ENCODE measurements at places on chromosomes 11 and 22.

DNA sequence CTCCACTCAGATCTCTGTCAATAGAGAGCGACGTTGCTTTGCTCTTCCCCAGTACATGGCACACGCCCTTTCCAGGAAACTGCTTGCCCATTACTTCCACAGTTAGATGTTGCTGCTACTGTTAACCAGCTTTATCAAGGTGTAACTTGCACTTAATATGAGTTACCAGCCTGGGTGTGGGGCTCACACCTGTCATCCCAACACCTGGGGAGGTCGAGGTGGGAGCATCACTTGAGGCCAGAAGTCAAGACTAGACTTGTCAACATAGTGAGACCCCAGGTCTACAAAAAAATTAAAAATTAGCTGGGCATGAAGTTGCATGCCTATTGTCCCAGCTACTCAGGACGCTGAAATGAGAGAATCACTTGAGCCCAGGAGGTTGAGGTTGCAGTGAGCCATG lies 177.1 kb upstream of the B3GAT1 start:
- no peak for DNase-seq

- DNase-seq = no peak
Observed at GRCh38 chr11:132054822-132055221, 684.4 kb downstream of the NTM start.

DNA sequence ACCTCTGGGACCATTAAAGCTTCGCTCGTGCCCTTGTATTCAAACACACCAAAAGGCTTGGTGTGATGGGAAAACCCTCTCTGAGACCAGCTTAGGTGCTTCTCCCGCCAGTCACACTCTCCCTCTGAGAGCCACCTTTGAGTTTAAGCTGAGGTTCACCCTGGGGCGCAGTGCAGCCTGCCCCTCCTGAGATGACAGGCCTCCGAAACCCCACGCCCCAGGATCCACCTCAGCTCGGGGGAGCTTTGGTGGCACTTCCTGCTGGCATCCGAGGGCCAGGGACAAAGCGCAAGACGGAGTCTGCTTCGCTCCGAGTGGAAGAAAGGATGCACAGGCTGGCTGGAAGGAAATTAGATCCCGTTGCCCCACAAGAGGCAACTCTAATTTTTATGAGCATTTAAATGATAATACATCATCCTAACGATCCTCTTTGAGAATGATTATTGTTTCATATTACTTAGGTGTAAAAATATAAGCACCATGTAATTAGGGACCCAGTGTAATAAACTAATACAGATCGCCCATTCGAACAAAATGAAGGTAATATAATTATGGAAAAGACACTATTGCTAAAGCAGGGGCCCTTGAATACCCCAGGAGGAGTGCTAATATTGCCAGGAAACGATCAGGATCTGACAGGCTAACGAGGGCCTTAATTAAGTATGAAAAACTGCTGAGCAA lies 134.7 kb downstream of the CEP164 start:
- DNase-seq = no peak

GRCh38 chr22:46653596-46653995 lies 33.4 kb downstream of the GRAMD4 start:
- DNase-seq = no peak

GRCh38 chr11:94800414-94800813 lies 32.3 kb downstream of the AMOTL1 start:
- DNase-seq = no peak

GRCh38 chr11:73024639-73025038 lies 117.5 kb downstream of the FCHSD2 start:
- DNase-seq = no peak

DNA sequence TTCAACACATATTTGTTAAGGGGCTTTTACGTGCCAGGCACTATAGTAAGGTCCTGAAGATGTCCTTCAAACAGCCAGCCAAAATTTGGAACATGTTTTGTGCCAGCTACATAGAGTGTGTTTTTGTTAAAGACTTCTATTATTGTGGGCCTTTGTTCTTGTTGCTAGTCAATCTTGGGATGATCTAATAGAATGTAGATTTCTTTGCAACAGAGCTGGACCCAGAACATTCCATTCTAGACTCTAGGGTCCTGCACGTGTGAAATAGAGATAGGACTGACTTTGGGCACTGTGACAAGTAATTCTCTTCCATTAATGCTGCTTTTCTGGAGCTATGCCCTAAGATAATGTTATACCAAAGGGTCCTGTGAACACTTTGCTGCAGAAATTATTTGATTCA lies 16.9 kb upstream of the IPO7 start:
- DNase-seq = no peak

DNA sequence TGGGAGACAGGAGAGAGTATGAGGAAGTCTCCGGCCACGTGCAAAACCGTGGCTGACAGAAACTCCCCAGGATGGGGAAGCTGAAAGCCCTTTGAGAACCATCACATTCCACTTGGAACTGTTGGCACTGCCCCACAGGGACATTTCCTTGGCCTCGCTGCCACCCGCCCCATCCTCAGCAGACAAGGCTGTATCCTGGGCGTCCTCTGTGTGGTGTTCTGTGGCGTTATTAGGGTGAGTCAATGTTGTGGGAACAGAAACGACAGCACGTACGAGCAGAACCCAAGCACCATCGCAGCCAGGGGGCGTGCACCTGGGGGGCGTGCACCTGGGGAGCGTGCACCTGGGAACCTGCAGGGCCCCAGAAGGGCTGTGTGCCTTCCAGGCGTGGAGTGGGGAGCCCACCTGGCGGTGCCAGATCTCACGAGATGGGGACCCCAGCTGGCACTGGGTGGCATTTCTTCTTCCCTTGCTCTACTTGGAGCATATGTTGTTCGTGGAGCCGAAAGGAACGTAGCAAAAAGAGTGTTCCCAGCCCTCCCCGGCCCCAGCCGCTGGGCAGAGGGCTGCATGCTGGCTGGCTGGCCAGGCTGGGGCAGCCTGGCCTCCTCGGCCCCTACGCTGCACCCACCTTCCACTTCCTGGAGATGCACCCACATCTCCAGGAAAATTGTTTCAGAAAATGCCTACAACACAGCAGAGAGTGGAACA lies 35.4 kb downstream of the NFAM1 start:
- DNase-seq = no peak

DNA sequence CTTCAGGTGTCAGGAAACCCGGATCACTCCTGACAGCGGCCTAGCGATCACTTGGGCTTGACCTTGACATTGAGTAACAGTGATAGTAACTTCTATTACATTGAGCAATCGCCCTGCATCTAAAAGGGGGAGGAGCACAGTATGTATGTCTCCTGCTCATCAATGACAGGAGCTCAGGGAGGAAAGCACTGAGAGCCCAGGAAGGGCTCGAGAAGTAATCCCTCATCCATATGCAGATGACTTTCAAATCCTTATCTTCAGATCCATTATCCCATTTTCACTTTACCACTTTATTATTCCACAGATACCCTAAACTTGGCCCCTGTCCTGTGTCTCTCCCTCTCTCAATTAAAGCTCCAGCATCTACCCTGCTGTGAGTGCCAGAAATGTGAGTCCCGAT lies 47.8 kb downstream of the ABTB2 start:
- DNase-seq = no peak

- no peak for DNase-seq
Observed at GRCh38 chr11:45974806-45975205, 52.4 kb downstream of the LARGE2 start.

GRCh38 chr22:31210556-31211421 lies 1.3 kb upstream of the LIMK2 start:
- DNase-seq = no peak

- DNase-seq = no peak
Observed at GRCh38 chr11:47509077-47509536, 43.8 kb downstream of the CELF1 start.

GRCh38 chr22:49531368-49531791 lies 296.3 kb downstream of the BRD1 start:
- DNase-seq = no peak

DNA sequence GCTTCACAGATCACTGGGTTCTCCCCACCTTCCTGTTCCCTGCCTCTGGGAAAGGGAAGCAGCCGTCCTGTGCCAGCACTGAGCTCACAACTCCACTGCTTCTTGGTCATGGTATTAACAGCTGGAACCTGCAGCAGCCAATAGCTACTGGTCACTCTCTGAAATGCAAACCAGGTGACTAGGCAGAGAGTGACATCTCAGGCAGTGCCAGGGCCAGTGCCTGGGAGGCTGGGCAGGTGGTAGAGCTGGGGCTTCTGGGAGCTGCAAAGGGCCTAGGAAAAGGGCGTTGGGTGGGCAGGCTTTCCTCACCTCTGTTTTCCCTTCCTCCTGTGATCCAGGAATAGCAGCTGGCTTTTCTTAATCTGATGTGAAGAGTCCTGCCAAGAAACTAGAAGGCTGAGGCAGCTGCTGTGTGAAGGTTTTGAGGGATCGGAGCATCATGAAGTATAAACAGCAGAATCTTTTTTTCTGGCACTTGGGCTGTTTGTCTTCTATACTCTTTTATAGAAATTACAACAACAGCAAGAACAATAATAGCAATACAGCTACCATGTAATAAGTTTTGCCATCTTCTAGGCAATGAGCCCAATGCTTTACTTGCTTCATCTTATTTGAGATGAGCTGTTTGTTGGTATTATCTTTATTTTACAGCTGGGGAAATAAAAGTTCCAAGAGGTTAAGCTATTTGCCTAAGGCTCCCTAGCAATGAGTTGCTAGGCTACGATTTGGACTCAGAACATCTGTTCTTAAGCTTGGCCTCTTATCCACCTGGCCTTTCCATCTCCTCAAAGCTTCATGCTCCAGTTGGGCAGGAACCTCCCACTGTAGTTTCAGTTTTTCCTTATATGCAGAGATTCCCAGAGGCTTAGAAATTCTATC lies 22.0 kb upstream of the CD44 start:
- DNase-seq = no peak

DNA sequence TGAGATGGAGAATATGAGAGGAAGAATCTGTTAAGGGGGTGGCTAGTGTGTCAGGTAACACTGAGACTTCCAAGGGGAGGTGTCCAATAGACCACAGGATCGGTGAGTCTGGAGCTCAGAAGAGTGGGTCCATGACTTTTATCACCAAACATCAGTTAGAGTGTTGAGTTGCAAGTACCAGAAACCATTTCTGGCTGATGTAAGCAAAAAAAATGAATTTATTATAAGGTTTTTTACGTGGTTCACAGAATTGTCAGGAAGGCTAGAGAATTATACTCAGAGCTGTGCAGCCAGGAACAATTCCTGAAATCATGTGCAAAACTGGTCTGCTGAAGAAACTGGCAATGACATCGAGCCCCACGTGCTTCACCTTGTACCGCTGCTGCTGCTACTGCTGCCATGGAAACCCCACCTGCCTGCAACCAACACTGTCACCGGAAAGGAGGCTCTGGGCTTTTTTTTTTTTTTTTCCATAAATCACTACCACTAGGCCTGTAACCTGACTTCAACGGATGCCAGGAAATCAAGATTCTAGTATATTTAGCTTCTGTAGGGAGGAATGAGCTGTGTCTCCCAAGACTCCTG lies 16.6 kb upstream of the STK33 start:
- DNase-seq = no peak

DNA sequence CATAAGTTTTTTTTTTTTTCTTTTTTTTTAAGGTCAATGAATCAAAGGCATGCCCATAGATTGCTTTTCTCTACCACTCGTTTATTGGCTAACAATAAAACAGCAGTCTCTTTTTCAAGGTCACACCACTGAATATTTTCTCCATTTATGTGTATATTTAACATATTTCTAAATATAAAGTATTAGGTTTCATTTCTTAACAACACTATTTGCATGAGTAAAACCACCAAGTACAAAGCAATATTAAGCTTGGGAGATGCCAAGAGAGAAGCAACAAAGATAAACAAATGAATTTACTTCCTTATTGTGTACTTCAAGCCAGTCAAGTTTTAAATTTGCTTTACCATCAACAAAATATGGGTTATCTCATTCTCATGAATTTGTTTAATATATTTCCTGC lies 708.9 kb upstream of the CCDC179 start:
- no peak for DNase-seq

DNA sequence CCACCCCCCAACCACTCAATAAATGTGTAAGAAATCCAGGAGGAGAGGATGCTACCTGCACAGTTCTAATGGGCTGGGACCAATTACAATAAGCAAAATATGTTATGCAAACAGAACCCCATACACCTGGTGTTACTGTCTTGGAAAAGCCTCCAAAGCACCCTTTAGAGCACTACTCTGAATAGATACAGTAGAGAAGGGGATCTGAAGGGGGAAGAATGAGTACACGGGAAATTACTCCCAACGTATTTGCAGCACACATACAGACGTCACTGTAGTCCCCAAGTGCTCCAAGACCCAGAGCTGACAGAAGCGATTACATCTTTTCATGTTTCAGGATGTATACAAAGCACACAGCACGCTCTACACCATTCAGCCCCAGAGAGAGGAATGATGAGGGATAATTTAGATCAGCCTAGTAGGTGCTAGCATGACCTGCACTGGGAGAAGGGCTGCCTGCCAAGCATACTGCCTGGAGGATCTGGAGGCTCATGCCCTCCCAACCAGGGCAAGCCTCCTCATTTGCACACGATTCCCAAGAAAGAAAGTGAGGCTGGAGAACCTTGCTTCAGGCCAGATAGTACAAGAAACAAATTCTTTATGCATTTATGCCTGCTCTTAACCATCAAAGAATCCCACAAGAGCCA lies 63.8 kb downstream of the AMBRA1 start:
- no peak for DNase-seq

- no peak for DNase-seq
Observed at GRCh38 chr11:104046331-104046730, 9.9 kb downstream of the DDI1 start.

- DNase-seq = no peak
Observed at GRCh38 chr11:75191330-75191717, 40.4 kb downstream of the SLCO2B1 start.

GRCh38 chr11:74937696-74938475 lies 11.0 kb downstream of the XRRA1 start:
- DNase-seq = no peak

GRCh38 chr11:60810569-60810968 lies 25.4 kb downstream of the MS4A10 start:
- no peak for DNase-seq

DNA sequence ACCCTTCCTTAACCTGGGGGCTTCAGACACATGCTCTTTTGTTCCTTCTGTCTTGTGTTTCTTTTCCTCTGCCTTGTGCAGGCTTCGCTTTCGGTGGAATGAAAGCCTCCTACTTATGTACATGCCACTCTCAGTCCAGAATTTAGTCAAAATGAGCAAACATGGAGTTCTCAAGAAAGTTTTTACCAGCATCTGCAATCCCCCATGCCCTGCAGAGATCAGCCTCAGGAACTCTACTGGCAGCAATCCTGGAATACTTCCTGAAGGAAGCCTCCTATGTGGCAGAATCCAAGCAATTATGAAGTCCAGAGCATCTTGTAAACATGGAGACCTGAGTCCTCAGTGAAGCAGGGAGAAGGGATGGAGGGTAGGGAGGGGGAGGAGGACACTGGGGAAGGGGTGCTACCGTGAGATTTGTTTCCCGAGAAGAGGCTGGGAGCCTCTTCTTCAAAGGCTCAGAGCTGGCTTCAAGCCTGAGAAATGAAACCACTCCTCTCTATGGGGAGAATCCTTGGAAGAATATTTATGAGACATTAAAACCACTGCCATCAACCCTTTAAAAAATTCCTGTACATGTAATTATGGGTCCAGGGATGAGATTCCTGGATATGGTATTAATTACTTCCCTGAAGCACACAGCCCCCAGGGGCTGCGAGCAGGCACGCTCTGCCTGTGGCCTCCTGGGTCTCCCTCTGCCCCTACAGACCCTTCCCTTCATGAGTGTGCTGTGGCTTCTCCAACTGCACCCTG lies 58.4 kb downstream of the TENM4 start:
- no peak for DNase-seq
